ENCODE measurements at places on chromosomes 2 and 18. TPM values are rescaled to one million over a fixed set of nuclear protein-coding genes. Genes with fewer than 3 reads are reported as not detected.

The IL18R1 gene
- 1.3 TPM for total RNA-seq

The CAPN14 gene
- total RNA-seq = not detected

The FEV gene
- total RNA-seq = not detected

DNA sequence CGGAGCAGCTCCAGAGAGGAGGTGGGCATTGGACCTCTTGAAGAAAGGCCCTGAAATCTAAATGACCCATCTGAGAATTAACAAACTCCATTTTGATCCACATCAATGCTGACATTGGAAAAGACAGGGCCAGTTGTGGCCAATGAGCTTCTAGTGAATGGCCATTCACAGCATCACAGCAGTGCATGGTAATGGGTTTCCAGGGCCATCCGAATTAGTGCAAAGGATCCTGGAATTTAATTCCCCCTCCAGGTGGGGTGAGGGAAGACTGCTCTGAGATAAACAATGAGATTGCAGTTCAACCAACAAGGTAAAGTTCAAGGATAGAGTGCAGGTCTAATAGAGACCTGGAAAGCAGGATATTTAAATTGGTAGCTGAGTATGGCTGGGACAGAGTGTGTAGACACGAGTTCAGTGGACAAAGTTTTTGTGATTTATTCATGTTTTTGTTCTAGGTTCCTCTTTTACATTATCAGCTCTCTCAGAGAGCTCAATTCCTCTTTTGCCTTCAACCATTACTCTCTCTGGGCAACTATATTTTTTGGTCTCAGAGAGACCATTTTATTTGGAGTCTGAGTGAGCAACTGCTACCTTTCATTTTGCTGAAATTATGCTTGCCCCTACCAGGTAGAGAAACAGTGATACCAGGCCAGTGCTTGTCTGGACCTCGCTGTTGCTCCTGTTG lies 5.0 kb downstream of the TACR1 start:
- no peak overlapping the region for H3K27ac ChIP-seq
- DNase-seq = no peak
- peaks cover 5% of the 10 kb centered on the region for H3K27me3 ChIP-seq
- peaks cover 10% of the 10 kb centered on the region for H3K4me1 ChIP-seq
- H3K36me3 ChIP-seq = no peaks in the 10 kb centered on the region
- no peak overlapping the region for H3K4me3 ChIP-seq

DNA sequence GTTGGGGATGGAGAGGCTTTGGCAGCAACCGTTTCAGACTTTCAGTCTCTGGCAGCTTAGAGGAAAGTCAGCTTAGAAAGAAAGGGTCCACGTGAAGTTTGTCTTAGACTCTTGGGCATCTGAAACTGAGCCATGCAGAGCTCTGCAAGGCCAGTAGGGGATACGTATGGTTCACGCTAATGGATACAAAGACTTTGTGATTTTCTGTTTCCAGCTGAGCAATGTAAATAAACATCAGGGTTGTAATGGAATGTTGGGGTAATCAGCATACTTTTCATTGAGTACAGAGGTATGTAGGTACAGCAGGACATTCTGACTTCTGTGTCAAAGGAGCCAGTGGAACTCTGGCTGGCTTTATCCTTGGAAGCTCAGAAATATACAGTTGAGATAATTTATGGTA lies 31.0 kb downstream of the RALB start:
- no peak overlapping the region for H3K27ac ChIP-seq
- no peaks in the 10 kb centered on the region for H3K4me1 ChIP-seq
- H3K36me3 ChIP-seq = peaks cover 28% of the 10 kb centered on the region
- H3K4me3 ChIP-seq = no peak overlapping the region
- H3K27me3 ChIP-seq = no peaks in the 10 kb centered on the region

- H3K4me1 ChIP-seq = no peaks in the 10 kb centered on the region
- no peak overlapping the region for H3K4me3 ChIP-seq
- H3K36me3 ChIP-seq = peaks cover 26% of the 10 kb centered on the region
- no peak overlapping the region for H3K27ac ChIP-seq
Observed at GRCh38 chr2:165594231-165594934, 124.9 kb downstream of the CSRNP3 start.

GRCh38 chr2:219344751-219345430 lies 12.3 kb upstream of the RESP18 start:
- no peaks in the 10 kb centered on the region for H3K27me3 ChIP-seq
- no peak overlapping the region for H3K4me3 ChIP-seq
- no peaks in the 10 kb centered on the region for H3K36me3 ChIP-seq
- DNase-seq = peak; percentile 72

- H3K4me1 ChIP-seq = peaks cover 11% of the 10 kb centered on the region
- no peaks in the 10 kb centered on the region for H3K36me3 ChIP-seq
- DNase-seq = no peak
Observed at GRCh38 chr2:101026253-101026701, 24.2 kb downstream of the RPL31 start.

The NRP2 gene
- 207 TPM for total RNA-seq

- H3K36me3 ChIP-seq = peaks cover 3% of the 10 kb centered on the region
- H3K27me3 ChIP-seq = no peaks in the 10 kb centered on the region
- no peak for DNase-seq
- H3K4me3 ChIP-seq = peak overlapping the region; percentile 87
Observed at GRCh38 chr2:171432969-171433762, 624 bp downstream of the METTL8 start.

GRCh38 chr2:61620244-61621159 lies 82.3 kb upstream of the XPO1 start:
- H3K27ac ChIP-seq = no peak overlapping the region
- H3K4me3 ChIP-seq = no peak overlapping the region
- H3K4me1 ChIP-seq = no peaks in the 10 kb centered on the region
- no peaks in the 10 kb centered on the region for H3K27me3 ChIP-seq
- DNase-seq = no peak

The GULP1 gene
- 51.0 TPM for total RNA-seq

DNA sequence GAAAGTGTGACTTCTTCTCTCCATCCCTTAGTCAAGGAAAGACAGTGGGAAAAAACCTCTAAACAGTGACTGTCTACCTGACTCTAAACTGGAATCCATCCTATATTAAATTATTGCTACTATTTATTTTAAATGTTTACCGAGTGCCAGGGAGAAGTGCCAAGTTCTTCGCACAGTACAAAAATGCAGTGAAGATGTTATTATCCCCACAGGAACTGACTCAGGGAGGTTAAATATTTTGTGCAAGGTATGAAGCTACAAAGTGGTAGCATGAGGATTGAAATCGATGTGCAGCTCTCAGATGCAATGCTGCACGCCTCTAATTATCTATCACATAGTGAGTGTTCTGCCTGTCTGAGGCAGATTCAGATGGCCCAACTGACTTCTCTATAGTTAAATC lies 91.1 kb downstream of the MEP1B start:
- no peak for DNase-seq
- no peak overlapping the region for H3K4me3 ChIP-seq
- no peaks in the 10 kb centered on the region for H3K36me3 ChIP-seq
- no peaks in the 10 kb centered on the region for H3K27me3 ChIP-seq

The ELOA2 gene
- total RNA-seq = not detected

The TBR1 gene
- total RNA-seq = not detected

- H3K4me1 ChIP-seq = no peaks in the 10 kb centered on the region
- H3K27me3 ChIP-seq = no peaks in the 10 kb centered on the region
- no peak overlapping the region for H3K4me3 ChIP-seq
- DNase-seq = no peak
- peaks cover 3% of the 10 kb centered on the region for H3K36me3 ChIP-seq
Observed at GRCh38 chr2:33266467-33266866, 210.0 kb upstream of the RASGRP3 start.

DNA sequence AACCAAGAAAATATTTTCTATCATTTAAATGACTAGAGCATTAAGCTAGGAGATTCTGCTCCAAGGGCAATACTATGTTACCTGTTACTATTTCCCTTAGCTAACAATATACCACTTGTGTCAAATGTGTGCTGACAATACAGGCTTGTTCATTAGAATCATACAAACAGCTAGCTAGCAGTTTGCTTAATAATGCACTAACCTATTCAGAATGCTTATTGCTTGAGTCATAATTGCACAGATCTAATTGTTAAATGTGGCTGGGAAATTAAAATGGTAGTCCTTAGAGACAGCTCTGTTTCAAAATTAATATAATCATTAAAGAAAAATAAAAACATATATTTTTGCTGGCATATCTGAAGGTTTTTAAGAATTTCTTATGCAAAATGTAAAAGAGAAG lies 344.2 kb downstream of the ERBB4 start:
- H3K27ac ChIP-seq = no peak overlapping the region
- H3K4me1 ChIP-seq = no peaks in the 10 kb centered on the region

DNA sequence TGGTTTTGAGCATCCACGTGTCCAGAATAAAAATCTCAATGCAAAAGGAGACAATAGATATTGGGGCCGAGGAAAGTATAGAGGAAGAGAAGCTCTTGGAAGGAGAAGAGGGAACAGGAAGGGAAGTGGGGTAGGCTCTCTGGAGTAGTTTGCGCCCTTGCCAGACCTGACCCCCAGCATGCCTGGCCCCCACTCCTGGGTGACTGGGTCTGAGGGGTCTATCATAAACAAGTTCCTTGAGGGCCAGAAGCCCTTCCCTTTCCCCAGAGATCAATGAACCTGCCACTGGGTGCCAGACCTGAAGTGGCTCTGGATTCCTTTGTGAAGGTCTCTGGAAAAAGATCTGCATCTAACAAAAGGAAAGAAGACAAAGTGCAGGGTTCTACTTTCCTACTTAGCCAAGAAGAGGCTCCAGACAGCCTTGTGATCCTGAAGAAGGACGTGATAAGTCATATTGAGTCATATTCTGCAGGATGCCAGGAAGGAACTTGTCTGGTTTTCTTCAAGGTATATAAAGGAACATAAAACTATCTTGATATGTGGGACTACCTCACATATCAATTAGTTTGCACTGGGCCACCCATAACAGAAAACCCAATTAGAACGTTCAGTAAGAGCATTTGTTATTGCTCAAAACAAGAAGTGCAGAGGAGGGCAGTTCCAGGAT lies 18.7 kb upstream of the ATOH8 start:
- H3K4me1 ChIP-seq = peaks cover 43% of the 10 kb centered on the region
- no peak overlapping the region for H3K4me3 ChIP-seq
- DNase-seq = no peak
- H3K36me3 ChIP-seq = no peaks in the 10 kb centered on the region
- H3K27ac ChIP-seq = peak overlapping the region; percentile 46

The FIGN gene
- 4.6 TPM for total RNA-seq

The CD8A gene
- total RNA-seq = 0.99 TPM

The IL36B gene
- not detected for total RNA-seq

- DNase-seq = no peak
- no peak overlapping the region for H3K4me3 ChIP-seq
- no peaks in the 10 kb centered on the region for H3K27me3 ChIP-seq
- H3K27ac ChIP-seq = peak overlapping the region; percentile 60
Observed at GRCh38 chr18:9516437-9517064, 41.2 kb downstream of the RALBP1 start.

DNA sequence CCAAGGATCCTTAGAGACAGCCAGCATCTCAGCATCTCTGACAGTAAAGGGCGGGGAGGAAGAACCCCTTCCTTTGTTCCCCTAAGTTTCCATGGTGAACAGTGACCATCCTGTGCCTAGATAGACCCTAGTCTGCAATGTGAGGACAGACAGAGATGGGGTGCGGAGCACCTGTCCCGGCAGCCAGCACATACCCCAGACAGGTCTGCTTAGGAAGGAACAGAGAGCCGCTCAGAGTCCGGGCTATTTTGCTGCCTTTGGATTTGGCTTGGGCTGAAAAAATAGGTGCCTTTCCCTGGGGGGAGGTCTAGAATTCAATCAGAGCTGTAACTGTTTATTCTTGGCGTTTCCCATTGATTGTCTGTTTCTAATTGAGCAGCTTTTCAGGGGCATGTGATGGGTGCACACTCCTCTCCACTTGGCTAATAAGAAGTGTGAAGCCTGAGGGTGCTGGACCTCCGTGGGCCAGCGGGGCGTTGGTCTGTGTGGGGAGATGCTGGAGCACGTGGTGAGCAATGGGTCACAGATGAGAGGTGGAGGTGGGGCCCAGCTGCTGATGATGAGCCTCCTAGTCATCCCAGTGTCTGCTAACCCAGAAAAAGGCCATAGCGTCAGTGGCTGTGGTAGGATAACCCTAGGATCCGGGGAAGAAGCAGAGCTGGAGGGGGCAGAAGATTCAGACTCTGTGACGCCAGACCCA lies 236.8 kb downstream of the SEPTIN10 start:
- no peak overlapping the region for H3K27ac ChIP-seq
- peak; percentile 42 for DNase-seq
- H3K27me3 ChIP-seq = no peaks in the 10 kb centered on the region
- H3K36me3 ChIP-seq = peaks cover 9% of the 10 kb centered on the region
- H3K4me3 ChIP-seq = no peak overlapping the region

- no peak overlapping the region for H3K27ac ChIP-seq
- peaks cover 14% of the 10 kb centered on the region for H3K4me1 ChIP-seq
- peaks cover 40% of the 10 kb centered on the region for H3K36me3 ChIP-seq
- DNase-seq = no peak
- H3K4me3 ChIP-seq = no peak overlapping the region
- H3K27me3 ChIP-seq = no peaks in the 10 kb centered on the region
Observed at GRCh38 chr18:76955524-76956170, 133.3 kb downstream of the ZNF236 start.

The SERPINB7 gene
- total RNA-seq = not detected

The ANKRD44 gene
- 37.1 TPM for total RNA-seq

The SCYGR4 gene
- total RNA-seq = not detected

The PLA2R1 gene
- total RNA-seq = 3.9 TPM

DNA sequence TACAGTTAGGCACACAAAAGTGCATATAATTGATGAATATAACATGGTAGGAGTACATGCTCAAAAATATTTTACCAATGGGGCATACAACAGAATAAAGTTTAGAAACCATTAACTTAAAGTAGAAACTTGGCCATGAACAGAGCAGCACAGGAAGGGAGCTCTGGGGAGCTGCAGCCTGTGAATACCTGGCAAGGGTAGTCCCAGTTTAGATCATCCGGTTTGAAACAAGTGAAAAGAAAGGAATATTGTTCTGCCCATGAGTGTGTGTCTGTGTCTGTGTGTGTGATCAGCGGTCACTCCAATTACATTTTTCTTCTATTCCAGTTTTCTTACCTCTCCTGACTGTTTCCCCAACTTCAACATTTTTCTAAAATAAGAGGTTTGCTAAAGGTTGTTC lies 233.0 kb downstream of the ALK start:
- no peak for DNase-seq
- no peak overlapping the region for H3K27ac ChIP-seq
- H3K36me3 ChIP-seq = no peaks in the 10 kb centered on the region
- H3K4me3 ChIP-seq = no peak overlapping the region

The LBH gene
- total RNA-seq = 24.4 TPM

GRCh38 chr2:88170472-88170892 lies 336 bp downstream of the THNSL2 start:
- peak overlapping the region; percentile 63 for H3K27ac ChIP-seq
- H3K4me1 ChIP-seq = peaks cover 20% of the 10 kb centered on the region
- no peaks in the 10 kb centered on the region for H3K27me3 ChIP-seq
- peak overlapping the region; percentile 55 for H3K4me3 ChIP-seq
- peak; percentile 67 for DNase-seq

The SLC30A3 gene
- total RNA-seq = 0.68 TPM
